ENCODE measurements at places on chromosomes 5 and 9.
A peak's percentile ranks its signal among the peaks of the same experiment; 100 is the strongest.

DNA sequence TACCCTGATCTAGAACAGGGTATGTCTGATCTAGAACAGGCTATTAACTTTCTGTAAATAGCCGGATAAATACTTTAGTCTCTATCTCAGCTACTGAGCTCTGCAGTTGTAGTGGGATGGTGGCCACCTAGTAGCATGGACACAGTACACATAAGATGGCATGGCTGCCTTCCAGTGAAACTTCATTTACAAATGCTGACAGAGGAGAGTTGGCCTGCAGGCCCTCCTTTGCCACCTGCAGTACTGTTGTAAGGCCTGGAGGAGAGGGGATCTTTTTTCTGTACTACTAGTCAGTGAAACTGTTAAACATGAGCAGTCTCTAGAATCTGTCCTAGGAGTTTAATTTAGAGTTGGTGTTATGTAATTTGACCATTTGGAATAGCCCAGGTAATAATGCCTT, 86.0 kb downstream of the TRIO start:
- no peak overlapping the region for H3K4me3 ChIP-seq
- H3K27me3 ChIP-seq = no peaks in the 10 kb centered on the region

GRCh38 chr5:73946919-73947602, 321.1 kb downstream of the ARHGEF28 start:
- no peaks in the 10 kb centered on the region for H3K36me3 ChIP-seq
- no peaks in the 10 kb centered on the region for H3K27me3 ChIP-seq
- no peak overlapping the region for H3K4me3 ChIP-seq
- DNase-seq = no peak
- H3K27ac ChIP-seq = no peak overlapping the region
- H3K4me1 ChIP-seq = peaks cover 16% of the 10 kb centered on the region

DNA sequence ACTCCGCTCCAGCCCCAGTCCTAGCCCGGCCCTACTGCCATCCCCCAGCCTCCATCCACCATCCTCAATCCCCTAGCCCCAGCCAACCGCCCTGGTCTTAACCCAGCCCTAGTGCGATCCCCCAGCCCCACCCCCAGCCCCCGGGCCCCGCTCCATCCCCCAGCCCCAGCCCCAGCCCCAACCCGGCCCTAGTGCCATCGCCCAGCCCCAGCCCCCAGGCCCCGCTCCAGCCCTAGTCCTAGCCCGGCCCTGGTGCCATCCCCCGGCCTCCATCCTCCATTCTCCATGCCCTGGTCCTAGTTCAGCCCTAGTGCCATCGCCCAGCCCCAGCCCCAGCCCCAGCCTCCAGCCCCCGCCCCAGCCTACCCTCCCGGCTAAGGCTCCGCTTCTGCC, 398 bp downstream of the TOR1A start:
- H3K27ac ChIP-seq = peak overlapping the region; percentile 68
- H3K4me1 ChIP-seq = peaks cover 7% of the 10 kb centered on the region
- no peaks in the 10 kb centered on the region for H3K27me3 ChIP-seq
- H3K36me3 ChIP-seq = no peaks in the 10 kb centered on the region
- H3K4me3 ChIP-seq = peak overlapping the region; percentile 70
- peak; percentile 22 for DNase-seq

DNA sequence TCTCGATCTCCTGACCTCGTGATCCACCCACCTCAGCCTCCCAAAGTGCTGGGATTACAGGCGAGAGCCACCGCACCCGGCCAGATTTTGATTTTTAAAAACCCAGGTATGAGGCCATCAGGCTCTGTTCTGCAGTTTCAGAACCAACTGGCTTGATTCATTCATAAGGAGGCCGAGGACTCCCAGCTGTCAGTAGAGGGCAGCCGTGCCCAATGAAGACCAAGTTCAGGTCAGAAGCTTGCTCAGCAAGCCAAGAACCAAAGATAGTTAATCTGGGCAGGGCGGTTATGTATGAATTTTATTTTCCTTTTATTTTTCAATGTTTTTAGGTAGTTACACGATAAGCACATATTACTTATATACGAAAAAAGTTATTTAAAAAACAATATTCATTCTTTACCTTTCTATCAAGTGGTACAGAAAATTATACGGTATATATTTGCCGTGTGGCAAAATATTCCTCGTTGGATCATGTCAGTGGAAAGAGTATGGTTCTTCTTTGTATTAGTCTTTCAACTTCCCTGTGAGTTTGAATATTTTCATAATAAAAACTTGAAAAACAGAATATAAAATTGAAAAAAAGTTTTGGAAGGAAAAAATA, 18.0 kb downstream of the MGAT1 start:
- peak; percentile 85 for DNase-seq
- no peak overlapping the region for H3K27ac ChIP-seq
- H3K4me3 ChIP-seq = no peak overlapping the region
- no peaks in the 10 kb centered on the region for H3K27me3 ChIP-seq
- H3K4me1 ChIP-seq = peaks cover 50% of the 10 kb centered on the region
- peaks cover 22% of the 10 kb centered on the region for H3K36me3 ChIP-seq

- no peaks in the 10 kb centered on the region for H3K4me1 ChIP-seq
- H3K27ac ChIP-seq = no peak overlapping the region
- H3K4me3 ChIP-seq = peak overlapping the region; percentile 49
- H3K36me3 ChIP-seq = no peaks in the 10 kb centered on the region
These were observed 76.6 kb upstream of the TBCA start for GRCh38 chr5:77852514-77853352.

DNA sequence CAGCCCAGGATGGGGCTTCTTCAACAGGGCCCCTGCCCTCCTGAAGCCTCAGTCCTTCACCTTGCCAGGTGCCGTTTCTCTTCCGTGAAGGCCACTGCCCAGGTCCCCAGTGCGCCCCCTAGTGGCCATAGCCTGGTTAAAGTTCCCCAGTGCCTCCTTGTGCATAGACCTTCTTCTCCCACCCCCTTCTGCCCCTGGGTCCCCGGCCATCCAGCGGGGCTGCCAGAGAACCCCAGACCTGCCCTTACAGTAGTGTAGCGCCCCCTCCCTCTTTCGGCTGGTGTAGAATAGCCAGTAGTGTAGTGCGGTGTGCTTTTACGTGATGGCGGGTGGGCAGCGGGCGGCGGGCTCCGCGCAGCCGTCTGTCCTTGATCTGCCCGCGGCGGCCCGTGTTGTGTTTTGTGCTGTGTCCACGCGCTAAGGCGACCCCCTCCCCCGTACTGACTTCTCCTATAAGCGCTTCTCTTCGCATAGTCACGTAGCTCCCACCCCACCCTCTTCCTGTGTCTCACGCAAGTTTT, 23.6 kb downstream of the PCDHGC5 start:
- no peaks in the 10 kb centered on the region for H3K27me3 ChIP-seq
- H3K27ac ChIP-seq = peak overlapping the region; percentile 86
- peaks cover 85% of the 10 kb centered on the region for H3K4me1 ChIP-seq
- peak; percentile 83 for DNase-seq
- H3K36me3 ChIP-seq = peaks cover 39% of the 10 kb centered on the region
- H3K4me3 ChIP-seq = peak overlapping the region; percentile 43

DNA sequence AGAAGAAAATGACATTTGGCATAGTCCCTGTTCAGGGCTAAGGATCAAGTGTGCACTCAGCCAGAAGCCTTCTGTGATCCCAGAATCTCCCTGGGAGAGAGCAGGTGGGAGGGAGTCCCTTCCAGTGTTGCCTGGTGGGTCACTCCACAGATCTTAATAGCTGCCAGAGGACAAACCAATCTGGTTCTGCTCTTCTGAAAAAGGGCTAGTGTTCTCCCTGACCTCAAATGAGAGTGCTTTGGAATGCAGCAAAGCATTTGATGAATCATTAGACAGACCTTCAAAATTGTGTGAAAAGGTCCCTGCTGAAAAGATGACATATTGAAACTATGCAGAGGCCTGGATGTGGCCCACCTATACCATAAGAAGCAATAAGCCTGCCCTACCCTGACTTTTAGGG, 339.7 kb downstream of the TMEM232 start:
- H3K4me1 ChIP-seq = no peaks in the 10 kb centered on the region
- no peak overlapping the region for H3K27ac ChIP-seq
- H3K27me3 ChIP-seq = no peaks in the 10 kb centered on the region
- no peak for DNase-seq
- no peaks in the 10 kb centered on the region for H3K36me3 ChIP-seq

Data from heart left ventricle (tissue), 16 donors.